Activated CD8-positive, alpha-beta T cell treated with anti-CD3 and anti-CD28 coated beads for 36 hours (primary cell): ENCODE measurements at places on chromosomes 13 and 19.

DNA sequence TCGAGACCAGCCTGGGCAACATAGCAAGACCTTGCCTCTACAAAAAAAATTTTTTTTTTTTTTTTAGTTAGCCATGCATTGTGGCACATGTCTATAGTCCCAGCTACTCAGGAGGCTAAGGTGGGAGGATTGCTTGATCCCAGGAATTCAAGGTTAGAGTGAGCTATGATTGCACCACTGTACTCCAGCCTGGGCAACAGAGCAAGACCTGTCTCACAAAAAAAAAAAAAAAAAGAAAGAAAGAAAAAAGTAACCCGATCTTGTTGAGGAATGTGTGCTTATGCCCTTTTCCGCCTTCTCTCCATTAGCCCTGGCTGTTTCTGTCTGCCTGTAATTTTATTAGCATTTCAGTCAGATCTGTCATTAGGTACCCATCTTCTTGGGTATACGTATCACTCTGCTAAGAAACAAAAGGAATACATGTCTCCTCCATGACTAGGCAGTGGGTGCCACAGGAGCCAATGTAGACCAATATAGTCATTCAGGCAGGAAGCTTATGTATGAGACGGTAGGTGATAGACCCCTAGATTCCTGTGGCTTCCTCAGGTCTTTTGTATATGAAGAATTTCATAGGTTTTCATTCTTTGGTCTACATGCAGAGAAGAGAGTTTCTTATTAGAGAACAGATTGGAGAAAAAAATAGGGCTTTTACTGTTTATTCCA is 59.6 kb upstream of the NPAS1 start:
- no peak for DNase-seq

GRCh38 chr13:107203146-107203847 is 635.4 kb upstream of the ARGLU1 start:
- no peak for DNase-seq

DNA sequence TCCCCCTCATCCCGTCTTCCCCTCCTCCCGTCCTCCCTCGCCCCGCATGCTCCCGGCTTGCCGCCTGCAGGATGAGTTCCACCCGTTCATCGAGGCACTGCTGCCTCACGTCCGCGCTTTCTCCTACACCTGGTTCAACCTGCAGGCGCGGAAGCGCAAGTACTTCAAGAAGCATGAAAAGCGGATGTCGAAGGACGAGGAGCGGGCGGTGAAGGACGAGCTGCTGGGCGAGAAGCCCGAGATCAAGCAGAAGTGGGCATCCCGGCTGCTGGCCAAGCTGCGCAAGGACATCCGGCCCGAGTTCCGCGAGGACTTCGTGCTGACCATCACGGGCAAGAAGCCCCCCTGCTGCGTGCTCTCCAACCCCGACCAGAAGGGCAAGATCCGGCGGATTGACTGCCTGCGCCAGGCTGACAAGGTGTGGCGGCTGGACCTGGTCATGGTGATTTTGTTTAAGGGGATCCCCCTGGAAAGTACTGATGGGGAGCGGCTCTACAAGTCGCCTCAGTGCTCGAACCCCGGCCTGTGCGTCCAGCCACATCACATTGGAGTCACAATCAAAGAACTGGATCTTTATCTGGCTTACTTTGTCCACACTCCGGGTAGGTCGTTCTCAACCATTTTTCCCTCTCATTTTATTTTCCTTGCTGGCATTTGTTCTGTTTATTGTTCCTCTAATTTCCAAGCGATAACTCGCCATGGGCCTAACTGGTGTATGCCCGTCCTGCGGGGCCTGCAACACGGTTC is 29.8 kb downstream of the NFIX start:
- DNase-seq: no peak

GRCh38 chr13:51961493-51962403 is 49.5 kb downstream of the ATP7B start:
- no peak for DNase-seq
